ENCODE measurements at places on chromosomes 2 and 18. TPM values are rescaled to one million over a fixed set of nuclear protein-coding genes. Genes with fewer than 3 reads are reported as not detected.

DNA sequence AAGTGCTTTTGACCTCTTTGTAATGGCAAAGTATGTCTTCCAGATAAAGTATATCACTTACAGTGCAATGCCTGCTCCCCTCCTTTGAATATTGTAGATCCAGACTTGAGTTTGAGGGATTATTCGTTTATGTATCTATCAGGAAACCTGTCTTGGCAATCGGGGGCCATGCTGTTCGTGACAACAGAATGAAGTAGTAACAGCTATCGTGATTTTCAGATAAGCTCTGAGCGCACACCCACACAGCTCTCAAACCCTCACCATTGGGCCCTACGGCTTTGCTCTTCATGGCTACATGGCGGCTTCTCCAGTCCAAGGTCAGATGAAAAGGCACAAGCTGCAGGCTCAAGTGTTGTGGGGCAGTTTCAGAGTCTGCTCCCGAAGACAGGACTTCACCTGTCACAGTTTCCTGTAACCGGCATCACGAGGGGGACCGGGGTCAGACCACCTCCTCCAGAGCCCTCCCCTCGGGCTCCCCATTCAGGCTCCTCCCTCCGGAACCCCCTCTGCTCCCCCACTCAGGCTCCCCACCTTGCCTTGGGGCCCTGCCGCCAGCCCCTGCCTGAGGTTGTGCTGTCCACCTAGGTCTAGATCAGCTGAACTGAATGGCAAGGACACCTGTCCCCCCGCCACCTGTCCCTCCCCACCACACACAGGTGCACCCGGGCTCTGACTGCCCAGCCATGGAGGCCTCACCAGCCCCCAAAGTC lies 292.5 kb upstream of the SALL3 start:
- DNase-seq, result no peak

DNA sequence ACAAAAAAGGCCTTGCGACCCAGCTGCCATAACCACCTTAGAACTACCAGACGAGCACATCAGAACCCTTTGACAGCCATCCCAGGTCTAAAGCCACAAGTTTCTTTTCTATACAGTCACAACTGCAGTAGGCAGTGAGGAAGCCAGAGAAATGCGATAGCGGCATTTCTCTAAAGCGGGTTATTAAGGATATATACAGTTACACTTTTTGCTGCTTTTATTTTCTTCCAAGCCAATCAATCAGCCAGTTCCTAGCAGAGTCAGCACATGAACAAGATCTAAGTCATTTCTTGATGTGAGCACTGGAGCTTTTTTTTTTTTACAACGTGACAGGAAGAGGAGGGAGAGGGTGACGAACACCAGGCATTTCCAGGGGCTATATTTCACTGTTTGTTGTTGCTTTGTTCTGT lies 48.8 kb downstream of the FEZ2 start:
- DNase-seq, result no peak

DNA sequence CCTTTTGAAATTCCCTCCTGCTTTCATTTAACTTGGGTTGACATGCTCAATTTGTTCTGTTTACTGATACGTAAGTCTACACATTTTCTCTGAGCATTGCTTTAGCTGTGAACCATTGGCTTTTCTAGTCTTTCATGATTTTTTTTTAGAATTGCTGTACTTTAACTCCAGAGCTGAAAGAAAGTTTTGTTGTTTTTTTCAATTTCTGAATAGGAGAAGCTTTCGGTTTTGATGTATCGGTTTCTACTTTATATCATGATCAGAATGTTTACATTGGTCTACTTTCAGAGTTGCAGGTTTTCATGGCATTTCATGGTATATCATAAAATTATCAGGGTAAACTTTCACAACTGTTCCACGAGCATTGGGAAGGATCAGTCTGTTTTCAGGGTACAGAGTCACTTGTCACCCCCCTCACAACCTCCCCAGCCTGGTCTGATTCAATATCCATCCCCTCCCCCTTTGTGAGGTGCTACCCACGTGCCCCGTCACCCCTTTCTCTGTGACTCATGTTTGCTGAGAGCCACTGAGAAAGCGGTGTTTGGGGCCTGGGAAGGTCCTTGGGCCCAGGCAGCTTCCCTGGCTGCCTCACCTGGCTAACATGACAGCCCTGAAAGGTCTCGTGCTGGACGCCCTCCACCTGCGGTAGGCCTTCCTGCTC lies 7.0 kb downstream of the ASTL start:
- DNase-seq, result no peak

- DNase-seq, result no peak
Measured at GRCh38 chr2:164046040-164046439, 310.2 kb upstream of the FIGN start.

DNA sequence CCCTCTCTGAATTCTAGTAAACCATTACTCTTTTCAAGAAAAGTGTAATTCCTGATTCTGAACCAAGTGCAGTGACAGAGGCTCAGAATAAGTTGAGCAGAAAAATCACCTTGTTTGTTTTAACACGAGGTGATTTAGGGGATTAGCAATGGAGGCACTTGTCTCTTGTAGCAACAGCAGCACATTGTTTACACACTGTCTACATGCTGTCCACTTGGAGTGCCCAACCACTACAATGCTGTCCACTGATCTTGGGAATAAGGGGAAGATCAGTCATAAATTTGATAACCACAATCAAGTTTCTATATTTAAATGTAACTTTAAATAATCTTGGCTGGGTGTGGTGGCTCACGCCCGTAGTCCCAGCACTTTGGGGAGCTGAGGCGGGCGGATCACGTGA lies 13.9 kb upstream of the RMND5A start:
- no peak for DNase-seq

DNA sequence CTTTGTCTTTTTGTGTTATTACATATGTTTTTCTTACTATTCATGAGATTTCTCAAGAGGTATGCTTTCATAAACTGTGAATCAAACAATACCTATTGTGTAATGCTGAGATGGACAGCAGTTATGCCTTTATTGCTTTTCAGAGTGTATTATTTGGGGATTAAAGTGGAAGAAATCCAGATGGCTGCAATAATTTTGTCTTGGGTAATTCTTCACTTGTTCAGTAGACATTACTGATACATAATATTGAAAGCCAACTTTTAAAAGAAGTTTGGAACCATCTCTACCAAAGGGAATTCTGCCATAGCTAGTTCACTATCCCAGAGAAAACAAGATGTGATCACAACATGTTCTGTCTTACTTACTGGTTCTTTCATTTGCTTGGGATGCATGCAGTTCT lies 253.4 kb upstream of the ZSWIM2 start:
- no peak for DNase-seq

DNA sequence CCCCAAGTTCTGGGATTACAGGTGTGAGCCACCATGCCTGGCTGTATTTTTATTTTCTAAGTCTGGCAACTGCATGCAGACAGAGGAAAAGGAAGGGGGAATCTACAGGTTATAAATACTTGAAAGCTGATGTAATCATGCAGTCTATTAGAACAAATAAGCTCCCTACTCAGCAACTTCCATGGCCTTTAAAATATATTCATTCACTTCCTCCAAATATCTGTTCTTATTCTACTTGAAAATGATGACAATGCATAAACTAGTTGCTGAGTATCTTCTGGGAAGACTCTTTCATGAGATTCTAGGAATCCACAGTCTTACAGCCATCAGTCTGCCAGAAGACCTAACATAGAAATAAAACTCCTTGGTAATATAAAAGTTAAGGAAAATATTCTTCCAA lies 66.9 kb upstream of the NCKAP5 start:
- DNase-seq, result no peak

DNA sequence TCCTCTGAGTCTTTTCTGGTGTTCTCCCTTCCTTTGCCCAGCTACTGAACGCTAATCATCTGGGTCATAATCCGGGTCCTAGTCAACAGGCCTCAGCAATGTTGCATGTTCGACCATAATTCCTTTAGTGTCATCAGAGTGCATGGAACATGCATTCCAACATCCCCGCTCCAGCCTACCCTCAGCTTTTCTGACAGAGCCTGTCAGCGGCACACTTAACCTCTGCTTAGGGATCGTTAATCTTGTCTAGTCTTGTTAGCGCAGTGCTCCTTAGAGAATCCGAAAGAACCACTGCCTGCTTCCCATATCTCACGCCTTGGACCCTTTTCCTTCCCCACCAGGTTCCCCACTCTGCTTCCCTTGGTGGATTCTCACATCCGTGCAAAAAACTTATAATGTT lies 767.9 kb upstream of the ID2 start:
- no peak for DNase-seq

DNA sequence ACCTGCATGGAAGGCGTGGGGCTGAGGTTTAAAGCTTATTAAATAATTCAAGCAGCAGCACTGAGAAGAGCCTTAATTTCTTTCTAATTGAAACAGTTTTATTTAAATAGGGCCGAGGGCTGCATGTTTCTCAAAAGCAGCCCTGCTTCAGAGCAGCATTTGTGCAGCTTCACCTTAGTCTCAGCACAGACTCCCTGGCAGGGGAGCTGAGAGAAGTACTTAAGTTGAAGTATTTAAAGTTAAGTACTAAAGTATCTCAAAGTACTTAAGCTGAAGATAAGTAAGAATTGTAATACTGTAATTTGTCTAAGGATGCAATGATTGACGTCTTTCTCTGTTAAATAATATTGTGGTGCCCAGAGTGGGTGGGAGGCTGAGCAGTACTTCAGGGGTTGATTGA lies 31.4 kb downstream of the IMPA2 start:
- DNase-seq, result no peak

DNA sequence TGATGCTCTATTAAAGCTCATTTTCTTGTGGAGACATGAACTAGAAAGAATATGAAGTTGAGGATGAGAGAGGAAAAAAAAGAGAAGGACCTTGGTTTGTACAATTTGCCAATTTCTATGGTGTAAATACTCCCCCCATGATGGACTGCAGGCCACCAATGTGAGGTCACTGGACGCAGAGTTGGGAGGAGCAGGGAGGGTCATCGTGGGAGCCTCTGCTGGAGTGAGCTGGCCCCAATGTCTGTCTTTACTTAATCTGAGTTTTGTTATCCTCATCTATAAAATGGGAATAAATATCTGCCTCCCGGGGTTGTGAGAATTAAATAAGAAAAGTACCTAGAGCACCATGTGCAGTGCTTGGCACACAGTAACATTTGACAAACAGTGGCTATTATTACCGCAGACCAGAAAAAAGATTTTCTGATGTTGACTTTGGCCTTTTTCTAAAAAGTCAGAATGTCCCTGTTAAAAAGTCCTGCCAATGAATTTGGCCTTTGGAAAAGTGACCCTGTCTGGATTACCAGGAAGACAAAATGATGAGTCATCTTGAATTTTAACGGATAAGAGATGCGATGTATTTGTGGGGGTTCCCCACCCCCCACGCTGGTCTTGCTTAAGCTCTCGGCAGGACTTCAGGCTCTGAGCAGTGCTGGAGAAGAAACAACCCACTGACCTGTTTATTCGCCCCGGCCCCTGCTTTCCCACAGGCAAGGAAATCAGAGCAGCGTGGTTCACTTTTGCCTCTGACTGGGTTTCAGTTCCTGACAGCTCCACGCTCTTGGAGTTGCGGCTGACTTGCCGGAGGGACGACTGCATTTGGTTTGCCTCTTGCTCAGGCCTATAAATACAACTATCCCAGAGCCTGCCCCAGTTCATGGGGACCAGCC lies 50.3 kb upstream of the FOSL2 start:
- DNase-seq, result no peak

DNA sequence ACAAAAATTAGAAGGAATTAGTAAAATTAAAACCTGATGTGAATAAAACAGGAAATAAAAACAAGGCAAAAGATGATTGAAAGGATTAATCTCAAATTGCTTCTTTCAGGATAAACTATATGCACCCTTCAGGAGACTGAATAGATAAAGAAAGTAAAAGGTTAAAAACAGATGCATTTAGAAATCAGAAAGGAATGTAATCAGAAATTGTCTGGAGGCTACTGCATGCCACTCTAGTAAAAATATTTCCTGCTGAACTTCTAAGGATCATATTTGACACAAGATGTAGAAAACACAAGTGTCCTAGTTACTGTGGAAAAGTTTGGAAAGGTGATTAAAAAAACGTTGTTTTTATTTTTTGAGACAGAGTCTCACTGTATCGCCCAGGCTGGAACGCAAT lies 16.2 kb downstream of the CHCHD5 start:
- DNase-seq, result no peak

- DNase-seq, result no peak
Measured at GRCh38 chr18:75269124-75269680, 58.6 kb downstream of the TSHZ1 start.

- DNase-seq, result no peak
Measured at GRCh38 chr2:232363784-232364615, 14.6 kb upstream of the ALPP start.

DNA sequence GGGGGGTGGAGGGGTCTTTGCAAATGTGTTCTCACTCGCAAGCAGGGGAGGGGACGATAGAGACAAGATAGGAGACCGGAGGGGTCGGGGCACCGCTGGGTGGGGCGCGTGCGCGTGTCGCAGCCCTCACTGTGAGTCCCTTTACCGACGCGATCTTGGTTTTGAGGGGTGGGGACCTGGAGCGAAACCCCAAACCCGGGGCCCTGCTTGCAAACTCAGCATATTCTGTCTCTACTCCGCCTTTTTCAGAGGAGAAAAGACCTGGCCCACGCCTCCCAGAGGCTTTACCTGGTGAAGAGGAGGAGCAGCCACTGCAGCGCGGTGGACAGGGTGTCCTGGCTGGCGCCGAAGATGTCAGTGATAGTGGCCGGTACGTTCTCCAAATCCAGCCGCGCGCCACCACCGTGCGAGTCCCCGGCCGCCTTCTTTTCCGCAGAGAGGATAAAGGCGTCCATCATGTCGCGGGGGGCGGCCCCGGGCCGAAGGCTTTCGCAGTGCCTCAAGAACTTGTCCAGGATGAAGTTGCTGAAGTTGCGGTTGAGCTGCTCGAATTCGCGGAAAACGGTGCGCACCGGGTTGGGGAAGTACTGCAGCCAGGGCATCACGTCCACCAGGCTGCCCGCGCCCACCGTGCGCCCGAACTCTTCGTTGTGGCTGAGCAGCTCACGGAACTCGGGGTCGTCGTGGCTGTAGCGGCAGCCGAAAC lies 1.7 kb downstream of the CYP1B1 start:
- DNase-seq, result no peak

- peak; percentile 33 for DNase-seq
Measured at GRCh38 chr2:128371248-128371630, 52.6 kb upstream of the HS6ST1 start.

DNA sequence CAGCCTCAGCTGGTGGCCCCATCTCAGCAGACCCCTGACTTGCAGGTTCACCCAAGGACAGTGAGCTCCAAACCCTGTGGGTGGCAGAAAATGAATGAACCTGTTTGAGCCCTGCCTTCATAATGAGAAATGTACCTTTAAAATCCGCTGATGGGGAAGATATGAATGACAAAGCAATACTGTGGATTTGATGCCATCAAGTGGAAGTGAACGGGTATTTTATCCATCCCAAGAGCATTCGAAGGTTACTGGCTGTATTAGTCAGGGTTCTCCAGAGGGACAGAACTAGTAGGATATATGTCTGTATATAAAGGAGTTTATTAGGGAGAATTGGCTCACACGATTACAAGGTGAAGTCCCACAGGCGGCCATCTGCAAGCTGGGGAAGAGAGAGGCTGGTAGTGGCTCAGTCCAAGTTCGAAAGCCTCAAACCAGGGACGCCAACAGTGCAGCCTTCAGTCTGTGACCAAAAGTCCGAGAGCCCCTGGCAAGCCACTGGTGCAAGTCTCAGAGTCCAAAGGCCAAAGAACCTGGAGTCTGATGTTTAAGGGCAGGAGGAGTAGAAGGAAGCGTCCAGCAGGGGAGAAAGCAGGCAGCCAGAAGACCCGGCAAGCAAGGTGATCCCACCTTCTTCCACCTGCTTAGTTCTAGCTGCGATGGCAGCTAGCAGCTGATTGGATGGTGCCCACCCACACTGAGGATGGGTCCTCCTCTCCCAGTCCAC lies 32.1 kb downstream of the TOGARAM2 start:
- DNase-seq, result no peak

NIFK gene
- total RNA-seq, result 167 TPM

TRAK2 gene
- 26.0 TPM for total RNA-seq

SLC4A3 gene
- total RNA-seq, result 0.13 TPM

RESP18 gene
- total RNA-seq, result not detected

VIT gene
- not detected for total RNA-seq

MAPK4 gene
- not detected for total RNA-seq

GAREM2 gene
- total RNA-seq, result 3.3 TPM

CYP26B1 gene
- total RNA-seq, result not detected
